ENCODE measurements at places on chromosomes 16 and 17. TPM values are rescaled to one million over a fixed set of nuclear protein-coding genes. Genes with fewer than 3 reads are reported as not detected.

MAF gene
- polyA plus RNA-seq: 55.9 TPM

FAM20A gene
- polyA plus RNA-seq: 14.1 TPM

FOXN1 gene
- 0.52 TPM for polyA plus RNA-seq

SLC38A8 gene
- polyA plus RNA-seq: not detected

PHKG2 gene
- polyA plus RNA-seq: 41.2 TPM

TP53TG3B gene
- polyA plus RNA-seq: not detected

TMC6 gene
- 19.1 TPM for polyA plus RNA-seq

CAMTA2 gene
- 22.7 TPM for polyA plus RNA-seq

MYH13 gene
- 0.14 TPM for polyA plus RNA-seq

TEKT5 gene
- polyA plus RNA-seq: 0.64 TPM
